Ovary (tissue), 10 donors: ENCODE measurements at places on chromosomes 12 and 14. TPM values are rescaled to one million over a fixed set of nuclear protein-coding genes. Genes with fewer than 3 reads are reported as not detected.

Gene IRAK3
- total RNA-seq = 4.0 TPM

- no peak overlapping the region for H3K27ac ChIP-seq
- no peak overlapping the region for H3K4me3 ChIP-seq
- no peaks in the 10 kb centered on the region for H3K27me3 ChIP-seq
- H3K36me3 ChIP-seq = no peaks in the 10 kb centered on the region
- H3K4me1 ChIP-seq = no peaks in the 10 kb centered on the region
Measured at GRCh38 chr14:66137081-66137480, 349.1 kb upstream of the CCDC196 start.

Gene PLEKHH1
- total RNA-seq = 7.5 TPM

- no peak for DNase-seq
- H3K27ac ChIP-seq = no peak overlapping the region
- peaks cover 10% of the 10 kb centered on the region for H3K4me1 ChIP-seq
- no peak overlapping the region for H3K4me3 ChIP-seq
- no peaks in the 10 kb centered on the region for H3K36me3 ChIP-seq
Measured at GRCh38 chr12:122001466-122002209, 20.0 kb upstream of the BCL7A start.

DNA sequence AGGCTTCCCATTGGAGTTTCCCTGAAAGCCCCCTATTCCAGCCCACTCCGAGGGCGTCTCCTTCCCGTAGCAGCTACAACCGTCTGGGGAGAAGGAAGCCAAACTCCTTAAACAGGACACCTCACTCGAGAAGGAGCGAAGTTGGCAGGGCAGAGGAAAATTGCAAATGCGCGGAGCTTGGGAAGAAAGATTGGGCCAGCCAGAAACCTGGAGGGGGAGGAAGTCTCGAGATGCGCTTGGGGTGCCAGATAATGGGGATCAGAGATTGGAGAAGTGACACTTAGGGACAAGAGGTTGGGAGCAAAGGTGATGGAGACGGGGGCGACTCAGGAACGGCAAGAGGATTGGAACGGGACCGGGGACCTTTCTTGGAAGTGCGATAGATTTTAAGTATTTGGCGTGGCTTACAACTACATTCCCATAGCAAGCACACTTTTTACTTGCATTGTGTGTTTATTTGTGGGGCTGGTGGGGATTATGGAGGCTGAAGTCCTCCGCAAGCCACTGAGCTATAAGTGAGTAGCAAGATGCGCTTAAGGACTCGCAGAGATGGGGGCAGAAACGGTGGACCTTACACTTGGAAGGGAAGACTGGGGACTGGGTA, 926 bp downstream of the HRK start:
- H3K27ac ChIP-seq = no peak overlapping the region
- no peak for DNase-seq
- H3K27me3 ChIP-seq = no peaks in the 10 kb centered on the region
- H3K4me3 ChIP-seq = no peak overlapping the region
- H3K4me1 ChIP-seq = peaks cover 1% of the 10 kb centered on the region

Gene TAS2R14
- 3.7 TPM for total RNA-seq

Gene SERPINA1
- 9.9 TPM for total RNA-seq
